ENCODE measurements at places on chromosomes 2 and 18. TPM values are rescaled to one million over a fixed set of nuclear protein-coding genes. Genes with fewer than 3 reads are reported as not detected.

GRCh38 chr18:332007-332406 is 64.2 kb upstream of the THOC1 start:
- DNase-seq: no peak

GRCh38 chr2:38474021-38474456 is 97.0 kb upstream of the ATL2 start:
- no peak for DNase-seq

DNA sequence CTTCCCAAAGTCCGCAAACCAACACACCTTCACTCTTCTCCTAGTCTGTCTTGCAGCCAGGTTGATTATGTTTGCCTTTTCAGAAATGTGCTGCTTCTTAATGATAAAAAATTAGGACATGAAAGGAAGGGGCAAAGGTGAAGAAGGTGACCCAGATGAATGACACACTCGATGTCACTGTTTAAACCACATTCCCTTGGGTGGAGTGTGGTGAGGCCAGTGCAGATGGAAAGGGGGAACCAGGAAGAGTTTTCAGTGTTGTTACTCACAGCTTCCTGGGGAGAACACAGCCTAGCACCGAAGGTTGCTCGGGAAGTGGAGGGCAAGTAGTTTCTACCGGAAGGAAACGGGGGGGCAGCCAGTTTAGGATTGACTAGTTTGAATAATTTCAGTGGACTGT is 57.2 kb upstream of the BOD1L2 start:
- DNase-seq: no peak

DNA sequence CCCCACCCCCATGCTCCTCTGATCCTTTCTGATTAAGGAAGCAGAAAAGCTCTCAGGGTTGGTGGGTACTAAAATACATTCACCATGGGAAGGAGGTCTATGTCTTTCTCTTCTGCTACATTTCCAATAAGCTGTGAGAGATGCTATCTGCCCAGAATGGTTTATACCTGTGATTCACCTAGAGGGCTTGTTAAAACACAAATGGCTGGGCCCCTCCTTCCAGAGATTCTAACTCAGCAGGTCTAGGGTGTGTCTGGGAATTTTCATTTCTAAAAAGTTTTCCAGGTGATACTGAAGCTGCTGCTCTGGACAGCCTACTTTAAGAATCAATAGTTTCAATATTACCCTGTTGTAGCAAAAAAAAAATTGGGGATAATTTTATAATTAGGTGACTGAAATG is 772.2 kb upstream of the ZEB2 start:
- DNase-seq: no peak

- DNase-seq: no peak
Measured at GRCh38 chr18:7711495-7711894, 144.4 kb downstream of the PTPRM start.

GRCh38 chr2:162327134-162327769 is 8.8 kb upstream of the IFIH1 start:
- DNase-seq: no peak

- DNase-seq: no peak
Measured at GRCh38 chr2:98847853-98848252, 88.2 kb downstream of the CRACDL start.

DNA sequence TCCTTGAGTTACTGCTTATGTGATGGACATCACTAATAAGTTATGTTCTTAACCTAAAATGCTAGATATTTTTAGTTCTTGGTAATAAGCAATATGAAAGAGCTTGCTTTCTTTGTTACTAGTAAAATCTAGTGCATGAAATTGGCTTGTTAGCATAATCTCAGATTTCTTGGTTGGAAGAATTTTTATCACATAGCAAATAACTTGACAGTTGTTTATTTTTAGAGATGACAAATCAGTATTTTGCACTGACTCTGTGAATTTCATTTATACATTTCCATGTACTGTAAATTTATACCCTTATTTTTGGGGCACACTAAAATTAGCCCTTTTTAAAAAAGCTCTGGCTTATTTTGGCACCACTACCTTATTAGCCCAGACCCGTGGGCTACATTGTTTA is 45.6 kb downstream of the LCLAT1 start:
- DNase-seq: no peak

Gene SLC14A1
- 2.6 TPM for polyA plus RNA-seq

Gene TEX51
- not detected for polyA plus RNA-seq

Gene ACMSD
- polyA plus RNA-seq: 0.20 TPM

Gene TAF4B
- polyA plus RNA-seq: 2.6 TPM

Gene ALPI
- not detected for polyA plus RNA-seq

Data from muscle of arm (tissue), 14 donors.